ENCODE measurements at places on chromosomes 16 and 17.

DNA sequence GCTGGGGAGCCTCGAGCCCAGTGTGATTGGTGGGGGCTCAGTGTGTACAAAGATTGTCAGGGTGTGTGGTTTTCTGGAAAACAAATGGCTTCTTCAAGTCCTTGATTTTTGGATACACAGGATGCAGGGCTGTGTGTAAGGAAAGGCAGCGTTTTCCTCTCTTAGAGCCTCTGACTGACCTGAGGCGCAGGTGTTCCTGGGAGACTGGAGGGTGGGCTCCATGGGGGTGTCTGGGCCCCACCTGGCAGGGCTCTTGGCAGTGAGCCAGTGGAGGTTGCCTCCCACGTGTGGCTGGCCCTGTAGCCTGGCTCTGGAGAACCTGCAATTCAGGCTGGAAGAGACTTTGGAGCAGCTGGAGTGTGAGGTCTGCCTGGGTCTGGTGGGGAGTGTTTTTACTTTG is 5.0 kb downstream of the FOXK2 start:
- no peak for DNase-seq

DNA sequence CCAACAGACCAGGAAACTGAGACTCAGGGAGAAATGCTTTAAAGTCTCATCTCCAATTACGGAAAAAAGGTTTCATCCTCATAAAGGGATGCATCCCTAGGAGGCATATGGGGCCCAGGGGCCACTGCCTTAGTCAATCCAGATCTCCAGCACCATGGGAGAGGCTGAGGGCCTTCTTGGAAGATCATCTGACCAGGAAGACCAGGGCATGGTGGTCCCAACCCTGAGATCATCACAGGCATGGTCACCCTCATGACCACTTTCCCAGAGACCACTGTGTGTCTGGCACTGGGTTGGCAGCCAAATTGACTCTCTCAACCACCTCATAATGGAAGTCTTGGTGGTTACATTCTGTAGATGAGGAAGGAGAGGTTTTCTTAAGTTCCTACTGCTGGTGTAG is 23.4 kb upstream of the CES5A start:
- DNase-seq = no peak

GRCh38 chr17:70810609-70811008 is 641.3 kb downstream of the KCNJ2 start:
- DNase-seq = no peak

GRCh38 chr17:44968225-44969143 is at the start of gene C1QL1:
TSS of gene C1QL1 (minus strand) at chr17:44968303. CDS start at chr17:44968048, 255 bp downstream.
- peak; percentile 25 for DNase-seq

DNA sequence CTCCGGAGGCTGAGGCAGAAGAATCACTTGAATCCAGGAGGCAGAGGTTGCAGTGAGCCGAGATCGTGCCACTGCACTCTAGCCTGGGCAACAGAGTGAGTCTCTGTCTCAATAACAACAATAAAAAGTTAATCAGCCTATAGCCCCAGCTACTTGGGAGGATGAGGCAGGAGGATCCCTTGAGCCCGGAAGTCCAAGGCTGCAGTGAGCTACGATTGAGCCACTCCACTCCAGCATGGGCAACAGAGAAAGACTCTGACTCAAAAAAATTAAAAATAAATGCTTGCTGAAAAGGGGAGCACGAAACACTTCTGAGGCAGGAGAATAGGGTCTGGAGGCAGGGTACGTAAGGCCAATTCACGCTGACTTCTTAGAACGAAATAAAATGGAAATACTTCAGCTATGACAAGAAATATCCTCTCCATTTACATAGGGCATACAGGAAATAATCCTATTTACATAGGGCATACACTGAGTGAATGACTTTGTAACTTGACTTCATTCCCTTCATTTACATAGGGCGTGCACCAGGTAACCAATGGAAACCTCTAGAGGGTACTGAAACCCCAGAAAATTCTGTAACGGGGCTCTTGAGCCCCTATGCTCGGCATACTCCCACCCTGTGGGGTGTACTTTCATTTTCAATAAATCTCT is 3.2 kb upstream of the PRPSAP1 start:
- DNase-seq = no peak

DNA sequence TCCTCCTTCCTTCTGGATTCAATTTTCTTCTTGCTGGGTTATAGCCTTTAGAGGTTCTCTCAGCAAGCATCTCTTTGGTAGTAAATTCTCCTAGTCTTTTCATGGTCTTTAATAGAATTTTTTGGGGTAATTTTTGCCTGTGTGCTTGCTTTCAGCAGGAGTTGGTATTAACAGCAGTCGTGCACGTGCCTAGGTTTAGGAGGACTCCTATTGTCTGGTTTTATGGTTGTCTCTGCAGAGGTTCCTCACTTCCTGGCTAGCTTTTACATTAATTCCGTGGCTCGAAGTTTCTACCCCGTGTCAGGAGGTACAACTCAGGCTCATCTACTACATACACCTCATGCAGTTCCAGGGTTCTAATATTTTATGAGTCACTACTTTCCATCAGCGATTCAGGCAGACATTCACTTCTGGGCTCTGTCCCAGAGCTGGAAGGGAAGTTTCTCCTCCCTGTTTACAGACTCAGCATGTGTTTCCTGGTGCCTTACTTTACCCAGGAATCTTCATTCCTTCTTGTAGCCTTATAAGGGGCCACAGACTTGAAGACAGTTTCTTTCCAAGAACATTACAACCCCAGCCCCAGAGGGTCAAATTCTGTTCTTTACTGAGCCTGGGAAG is 643.6 kb downstream of the HS3ST4 start:
- no peak for DNase-seq

Measured in HS-5 (cell line).